ENCODE measurements at places on chromosomes 7 and 10.

- peak within 1 kb of the TSS; percentile 41 for H3K4me3 ChIP-seq
- peaks cover 5% of the 10 kb centered on the region for H3K4me1 ChIP-seq
- H3K27ac ChIP-seq: no peak within 1 kb of the TSS
- peak; percentile 13 for DNase-seq
- H3K27me3 ChIP-seq: peaks cover 20% of the 10 kb centered on the region
Measured at GRCh38 chr7:30682212-30683083, at the start of gene CRHR2. TSS of gene CRHR2 (minus strand) at chr7:30682456. CDS start at chr7:30682280, 176 bp downstream.

GRCh38 chr10:73054286-73054685 lies 42.4 kb downstream of the P4HA1 start:
- no peak overlapping the region for H3K4me3 ChIP-seq
- H3K36me3 ChIP-seq: peaks cover 4% of the 10 kb centered on the region
- H3K27me3 ChIP-seq: no peaks in the 10 kb centered on the region
- no peaks in the 10 kb centered on the region for H3K4me1 ChIP-seq

GRCh38 chr10:88458209-88458608 lies 124.9 kb downstream of the RNLS start:
- H3K27me3 ChIP-seq: no peaks in the 10 kb centered on the region
- H3K4me3 ChIP-seq: no peak overlapping the region
- no peak for DNase-seq

DNA sequence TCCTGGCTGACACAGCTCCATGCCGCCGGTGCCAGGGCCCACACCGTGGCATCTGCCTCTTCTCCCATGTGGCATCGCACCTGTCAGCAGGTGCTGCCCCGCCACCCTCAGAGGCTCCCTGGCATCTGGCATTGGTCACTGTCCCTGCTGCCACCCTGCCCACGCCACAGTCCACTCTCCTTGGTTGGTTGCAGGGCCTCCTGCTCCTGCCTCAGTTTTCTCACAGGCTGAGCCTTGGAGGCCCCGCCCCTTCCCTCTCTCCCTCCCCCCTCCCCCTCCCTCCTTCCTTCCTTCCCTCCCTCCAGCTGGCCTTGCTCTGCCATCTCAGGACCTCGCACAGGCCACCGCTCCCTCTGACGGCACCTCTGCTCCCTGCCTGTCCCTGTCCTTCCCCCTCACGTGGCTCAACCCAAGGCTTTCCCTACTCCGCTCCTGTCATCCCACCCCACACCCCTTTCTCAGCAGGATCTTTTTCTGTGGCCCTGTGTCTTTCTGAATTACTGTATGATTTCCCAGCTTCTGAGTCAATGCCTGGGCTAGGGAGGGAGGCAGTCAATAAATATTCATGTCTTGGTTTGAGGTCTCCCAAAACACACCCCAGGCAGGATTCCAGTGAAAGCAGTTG lies 87.4 kb downstream of the INPP5A start:
- peaks cover 7% of the 10 kb centered on the region for H3K4me1 ChIP-seq
- no peaks in the 10 kb centered on the region for H3K27me3 ChIP-seq
- no peaks in the 10 kb centered on the region for H3K36me3 ChIP-seq

DNA sequence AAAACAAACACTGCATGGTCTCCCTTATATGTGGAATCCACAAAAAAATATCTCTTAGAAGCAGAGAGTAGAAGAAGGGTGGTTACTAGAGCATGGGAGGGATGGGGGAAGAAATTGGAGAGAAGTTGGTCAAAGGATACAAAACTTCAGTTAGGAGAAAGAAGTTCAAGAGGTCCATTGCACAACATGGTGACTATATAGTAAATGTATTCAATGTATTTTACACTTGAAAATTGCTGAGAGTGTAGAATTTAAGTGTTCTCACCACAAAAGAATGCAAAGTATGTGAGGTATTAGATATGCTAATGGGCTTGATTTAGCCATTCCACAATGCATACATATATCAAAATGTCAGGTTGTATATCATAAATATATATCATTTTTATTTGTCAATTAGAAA lies 232.0 kb upstream of the CELF2 start:
- no peaks in the 10 kb centered on the region for H3K27me3 ChIP-seq
- no peak overlapping the region for H3K27ac ChIP-seq
- no peaks in the 10 kb centered on the region for H3K36me3 ChIP-seq

DNA sequence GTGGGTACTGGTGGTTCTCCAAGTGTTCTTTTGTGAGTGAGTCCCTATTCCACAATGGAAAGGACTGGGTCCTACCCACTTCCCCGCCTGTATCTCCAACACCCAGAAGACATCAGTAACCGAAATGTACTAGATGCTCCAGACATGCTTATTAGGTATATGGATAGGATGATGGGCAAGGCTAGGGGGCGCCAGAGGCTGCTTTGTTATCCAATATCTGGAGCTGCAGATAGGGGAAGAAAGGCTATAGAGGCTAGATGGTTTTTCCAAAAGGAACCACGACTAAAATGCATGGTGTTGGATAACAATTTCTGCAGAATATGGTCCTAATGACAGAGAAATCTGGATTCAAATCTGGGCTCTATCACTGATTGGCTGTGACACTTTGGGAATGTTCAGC lies 56.2 kb upstream of the TM9SF3 start:
- H3K36me3 ChIP-seq: no peaks in the 10 kb centered on the region
- no peak overlapping the region for H3K27ac ChIP-seq
- no peaks in the 10 kb centered on the region for H3K27me3 ChIP-seq
- H3K4me1 ChIP-seq: no peaks in the 10 kb centered on the region

DNA sequence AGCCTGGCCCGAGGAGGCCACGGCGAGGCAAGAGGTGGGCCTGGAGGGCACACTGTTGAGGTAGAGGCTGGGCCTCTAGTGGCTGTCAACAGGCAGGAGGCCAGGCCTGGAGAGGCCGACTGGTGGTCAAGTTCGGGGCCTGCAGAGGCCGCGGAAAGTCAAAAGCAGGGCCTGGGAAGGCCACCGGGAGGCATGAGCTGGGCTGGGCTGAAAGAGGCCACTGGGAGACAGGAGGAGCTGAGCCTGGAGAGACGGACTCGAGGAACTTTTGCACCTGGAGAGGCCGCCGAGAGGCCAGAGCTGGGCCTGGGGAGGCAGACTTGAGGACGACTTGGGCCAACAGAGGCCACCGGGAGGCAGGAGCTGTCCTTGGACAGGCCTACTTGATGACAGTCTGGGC lies 321.2 kb downstream of the ZNF479 start:
- H3K4me3 ChIP-seq: no peak overlapping the region
- H3K4me1 ChIP-seq: no peaks in the 10 kb centered on the region
- no peaks in the 10 kb centered on the region for H3K36me3 ChIP-seq
- H3K27ac ChIP-seq: no peak overlapping the region
- DNase-seq: no peak

DNA sequence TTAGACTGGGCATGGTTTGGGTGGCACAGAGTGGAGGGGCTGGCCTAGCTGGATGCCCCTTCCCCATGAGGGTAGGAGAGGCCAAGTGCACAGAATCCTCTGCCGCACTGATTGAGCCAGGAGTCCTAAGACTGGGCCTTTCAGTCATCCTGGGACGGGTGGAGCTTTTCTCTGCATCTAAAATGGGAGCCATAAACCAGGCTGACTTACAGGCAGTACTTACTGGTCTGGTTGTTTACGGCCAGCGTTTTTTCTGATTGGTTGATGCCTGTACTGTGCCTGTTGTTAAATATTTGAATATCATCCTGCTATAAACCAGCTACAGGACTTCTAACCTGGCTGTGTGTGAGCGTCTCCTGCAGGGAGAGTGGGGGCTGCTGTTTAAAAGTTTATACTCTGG lies 107.8 kb downstream of the CDH23 start:
- no peak overlapping the region for H3K4me3 ChIP-seq
- H3K4me1 ChIP-seq: no peaks in the 10 kb centered on the region
- H3K27ac ChIP-seq: no peak overlapping the region

DNA sequence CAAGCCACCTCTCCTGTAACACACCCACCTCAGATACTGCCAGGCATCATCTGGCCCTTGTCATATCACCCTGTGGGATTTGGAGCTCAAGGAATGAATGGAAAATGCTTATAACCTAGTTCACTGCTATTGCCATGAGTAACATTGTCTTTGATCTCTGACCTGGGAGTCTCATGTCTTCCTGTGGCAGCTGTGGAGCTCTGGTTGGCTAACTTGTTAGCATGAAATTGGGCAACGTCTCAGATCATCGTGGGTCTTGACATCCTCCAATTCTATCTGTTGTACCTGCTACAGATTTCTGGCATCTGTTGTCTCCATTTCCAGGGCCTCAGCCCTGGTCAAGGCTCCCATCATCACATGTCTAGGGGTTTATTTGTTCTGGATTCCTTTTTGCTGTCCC lies 2.2 kb upstream of the TMEM270 start:
- no peaks in the 10 kb centered on the region for H3K36me3 ChIP-seq
- H3K4me1 ChIP-seq: no peaks in the 10 kb centered on the region
- H3K4me3 ChIP-seq: no peak overlapping the region
- no peaks in the 10 kb centered on the region for H3K27me3 ChIP-seq
- H3K27ac ChIP-seq: no peak overlapping the region

- H3K36me3 ChIP-seq: no peaks in the 10 kb centered on the region
- no peak for DNase-seq
- no peak overlapping the region for H3K27ac ChIP-seq
- no peaks in the 10 kb centered on the region for H3K4me1 ChIP-seq
- no peaks in the 10 kb centered on the region for H3K27me3 ChIP-seq
Measured at GRCh38 chr10:22174442-22174841, 43.4 kb downstream of the EBLN1 start.

DNA sequence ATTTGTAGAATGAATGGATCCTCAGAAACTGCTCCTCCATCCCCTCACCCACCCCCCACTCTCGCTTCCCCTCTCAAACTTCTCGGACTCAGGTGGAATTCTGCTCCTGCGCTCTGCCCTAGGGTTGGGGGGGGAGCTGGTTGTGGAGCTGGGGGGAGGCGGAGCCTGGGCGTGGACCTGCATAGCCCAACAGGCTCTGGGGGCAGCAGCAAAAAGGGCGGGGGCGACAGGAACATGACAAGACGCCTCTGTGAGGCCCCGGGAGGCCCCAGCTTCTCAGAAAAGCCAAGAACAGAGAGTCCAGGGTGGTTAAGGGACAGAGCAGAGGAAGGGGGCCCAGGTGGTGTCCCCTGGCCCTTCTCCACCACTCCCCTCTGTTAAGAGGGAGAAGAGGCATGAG lies 3.5 kb downstream of the TSC22D4 start:
- H3K4me1 ChIP-seq: peaks cover 51% of the 10 kb centered on the region
- DNase-seq: no peak
- H3K27ac ChIP-seq: peak overlapping the region; percentile 87
- no peaks in the 10 kb centered on the region for H3K27me3 ChIP-seq
- peaks cover 18% of the 10 kb centered on the region for H3K36me3 ChIP-seq
- H3K4me3 ChIP-seq: peak overlapping the region; percentile 97

DNA sequence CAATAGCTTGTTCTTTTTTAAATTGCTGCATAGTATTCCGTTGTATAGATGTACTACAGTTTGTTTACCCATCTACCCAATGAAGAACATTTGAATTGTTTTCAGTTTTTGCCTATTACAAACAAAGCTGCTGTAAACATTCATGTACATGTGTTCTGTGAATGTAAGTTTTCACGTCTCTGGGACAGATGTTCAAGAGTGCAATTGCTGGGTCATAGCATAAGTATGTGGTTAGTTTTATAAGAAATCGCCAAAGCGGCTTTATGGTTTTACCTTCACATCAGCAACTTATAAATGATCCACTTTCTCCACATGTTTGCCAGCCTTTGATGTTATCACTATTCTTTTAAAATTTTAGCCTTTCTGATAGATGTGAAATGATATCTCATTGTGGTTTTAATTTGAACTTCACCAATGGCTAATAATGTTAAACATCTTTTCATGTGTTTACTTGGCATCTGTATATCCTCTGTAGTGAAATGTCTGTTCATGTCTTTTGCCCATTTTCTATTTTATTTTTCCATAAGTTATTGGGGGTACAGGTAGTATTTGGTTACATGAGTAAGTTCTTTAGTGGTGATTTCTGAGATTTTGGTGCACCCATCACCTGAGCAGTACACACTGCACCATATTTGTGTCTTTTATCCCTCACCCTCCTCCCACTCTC lies 73.5 kb downstream of the TBXAS1 start:
- no peak overlapping the region for H3K27ac ChIP-seq
- no peaks in the 10 kb centered on the region for H3K36me3 ChIP-seq
- H3K4me1 ChIP-seq: no peaks in the 10 kb centered on the region
- H3K27me3 ChIP-seq: no peaks in the 10 kb centered on the region

DNA sequence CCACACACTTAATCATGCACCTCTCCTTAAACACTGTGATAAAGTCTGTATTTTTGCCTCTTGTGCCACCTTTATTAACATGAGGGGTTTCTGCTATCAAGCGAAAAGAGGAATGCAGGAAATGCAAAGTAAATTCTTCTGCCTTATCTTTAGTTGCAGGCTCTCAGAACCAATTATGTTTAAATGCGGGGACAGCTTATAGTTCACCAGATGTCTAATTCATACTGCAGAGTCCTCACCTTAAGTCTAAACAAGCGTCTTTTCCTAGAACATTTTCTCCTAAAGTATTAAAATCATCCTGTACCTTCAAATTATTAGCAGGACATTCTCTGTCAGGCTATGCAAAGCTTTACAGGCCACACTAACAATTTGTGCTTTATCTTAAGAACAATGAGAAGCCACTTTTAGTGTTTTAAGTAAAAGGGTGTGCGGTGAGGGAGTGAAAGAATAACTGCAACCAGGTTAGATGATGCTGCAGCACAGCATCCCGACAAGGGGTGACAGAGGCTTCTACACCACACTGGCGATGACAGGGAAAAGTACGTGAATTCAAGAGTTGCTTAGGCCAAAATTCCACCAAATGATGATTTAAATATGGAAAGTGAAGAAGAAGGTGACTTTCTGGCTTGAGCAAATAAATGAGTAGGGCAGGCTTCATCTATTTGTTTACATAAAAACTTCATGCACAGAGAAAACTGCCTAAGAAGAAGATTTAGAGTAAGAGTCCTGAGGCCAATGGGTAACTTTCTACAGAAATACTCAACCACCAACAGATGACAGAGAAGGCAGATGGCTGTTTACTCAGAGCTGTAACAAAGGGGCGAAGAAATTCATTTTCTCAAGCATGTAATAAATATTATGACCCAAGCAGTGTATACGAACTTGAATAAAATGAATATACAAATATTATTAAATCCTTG lies 36.0 kb downstream of the EZH2 start:
- H3K4me3 ChIP-seq: no peak overlapping the region
- no peak for DNase-seq
- no peaks in the 10 kb centered on the region for H3K27me3 ChIP-seq

GRCh38 chr10:13773043-13773442 lies 186.3 kb downstream of the PRPF18 start:
- no peaks in the 10 kb centered on the region for H3K36me3 ChIP-seq
- H3K27me3 ChIP-seq: no peaks in the 10 kb centered on the region
- no peak overlapping the region for H3K27ac ChIP-seq
- no peak for DNase-seq

GRCh38 chr7:92997152-92997551 lies 120.6 kb downstream of the SAMD9 start:
- H3K36me3 ChIP-seq: no peaks in the 10 kb centered on the region
- no peak overlapping the region for H3K4me3 ChIP-seq
- no peaks in the 10 kb centered on the region for H3K4me1 ChIP-seq
- H3K27ac ChIP-seq: no peak overlapping the region
- no peaks in the 10 kb centered on the region for H3K27me3 ChIP-seq

GRCh38 chr7:44097064-44097932 lies 6.8 kb upstream of the AEBP1 start:
- no peak overlapping the region for H3K27ac ChIP-seq
- no peak overlapping the region for H3K4me3 ChIP-seq
- DNase-seq: no peak
- no peaks in the 10 kb centered on the region for H3K4me1 ChIP-seq
- no peaks in the 10 kb centered on the region for H3K27me3 ChIP-seq

- H3K36me3 ChIP-seq: no peaks in the 10 kb centered on the region
- no peak overlapping the region for H3K27ac ChIP-seq
- peaks cover 7% of the 10 kb centered on the region for H3K27me3 ChIP-seq
- no peak for DNase-seq
Measured at GRCh38 chr7:100891568-100892247, 2.2 kb upstream of the UFSP1 start.

- no peak for DNase-seq
- H3K27me3 ChIP-seq: no peaks in the 10 kb centered on the region
- H3K36me3 ChIP-seq: no peaks in the 10 kb centered on the region
- H3K27ac ChIP-seq: no peak overlapping the region
- no peak overlapping the region for H3K4me3 ChIP-seq
Measured at GRCh38 chr10:48289501-48290238, 15.2 kb upstream of the FRMPD2 start.
